ENCODE measurements at places on chromosomes 7 and 10.

- no peak for DNase-seq
Observed at GRCh38 chr7:2014391-2015241, 218.1 kb downstream of the MAD1L1 start.

DNA sequence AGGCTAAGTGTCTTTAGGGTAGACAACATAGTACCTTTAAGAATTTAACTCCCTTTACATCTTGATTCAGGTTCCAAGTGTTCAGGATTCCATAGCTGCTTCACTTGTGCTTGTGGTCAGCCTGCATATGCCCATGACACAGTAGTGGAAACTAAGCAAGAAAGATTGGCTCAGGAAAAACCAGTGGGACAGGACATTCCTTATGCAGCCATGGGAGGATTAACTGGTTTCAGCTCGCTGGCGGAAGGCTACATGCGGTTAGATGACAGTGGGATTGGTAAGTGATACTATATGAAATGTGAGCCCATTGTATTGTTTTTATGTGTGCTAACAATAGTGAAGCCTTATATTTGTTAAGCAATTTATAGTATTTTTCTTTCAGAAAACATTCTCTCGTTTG is 11.3 kb downstream of the FAM221A start:
- no peak for DNase-seq

DNA sequence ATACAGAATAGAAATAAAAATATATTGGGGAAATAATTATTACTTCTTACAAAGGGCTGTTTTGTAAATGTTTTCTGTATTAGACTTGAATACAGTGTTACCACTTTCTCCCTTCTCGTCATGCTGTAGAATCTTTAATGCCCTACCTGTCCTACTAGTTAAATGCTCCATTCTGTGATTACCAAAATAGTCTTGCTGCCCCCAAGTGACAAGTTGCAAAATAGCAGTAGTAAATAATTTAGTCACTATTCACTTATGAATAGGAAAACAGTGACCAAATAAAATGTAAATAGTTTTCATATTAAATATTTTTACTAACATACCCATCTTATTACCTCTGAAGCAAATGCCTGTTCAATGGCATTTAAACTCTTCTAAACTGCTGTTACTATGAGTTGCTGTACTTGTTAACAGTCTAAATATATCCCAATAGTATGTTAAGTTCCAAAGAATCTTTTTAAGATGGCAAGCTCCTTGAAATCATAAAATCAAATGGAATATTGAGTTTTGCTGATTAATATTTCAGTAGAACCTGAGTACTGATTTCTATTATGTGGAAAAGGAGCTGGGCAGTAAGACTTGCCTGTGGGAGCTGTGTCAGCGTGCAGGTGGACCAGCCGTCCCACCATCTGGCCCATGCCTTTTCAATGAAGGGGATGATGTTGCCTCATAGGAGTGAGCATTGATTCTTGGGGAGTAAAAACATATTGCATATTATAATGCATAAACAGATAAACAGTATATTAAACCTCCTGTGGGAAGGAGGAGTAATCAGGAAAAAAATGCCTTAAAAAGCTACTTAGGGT is 18.1 kb upstream of the OIT3 start:
- DNase-seq = peak; percentile 4

- DNase-seq = no peak
Observed at GRCh38 chr7:95011995-95012394, 104.6 kb downstream of the PPP1R9A start.

GRCh38 chr10:4351723-4352413 is 474.1 kb upstream of the AKR1E2 start:
- DNase-seq = no peak

DNA sequence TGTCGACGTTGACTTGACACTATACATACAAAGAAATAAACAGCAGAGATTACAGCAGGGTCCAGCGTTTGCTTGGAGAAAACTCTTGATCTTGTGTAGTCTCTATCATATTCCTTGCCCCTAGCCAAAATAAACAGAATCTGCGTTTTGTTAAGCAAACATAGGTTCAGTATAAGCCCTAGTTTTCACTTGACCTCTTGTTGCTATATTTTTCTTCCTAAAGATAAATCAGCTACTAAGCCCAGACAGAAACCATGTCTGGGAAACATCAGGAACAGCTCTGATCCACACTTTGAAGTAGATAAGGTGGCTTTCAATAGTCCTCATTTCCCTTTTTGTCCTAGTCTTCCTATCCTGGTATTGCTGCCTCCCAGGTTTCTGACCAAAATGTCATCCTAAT is 328.2 kb upstream of the MAGI2 start:
- no peak for DNase-seq

DNA sequence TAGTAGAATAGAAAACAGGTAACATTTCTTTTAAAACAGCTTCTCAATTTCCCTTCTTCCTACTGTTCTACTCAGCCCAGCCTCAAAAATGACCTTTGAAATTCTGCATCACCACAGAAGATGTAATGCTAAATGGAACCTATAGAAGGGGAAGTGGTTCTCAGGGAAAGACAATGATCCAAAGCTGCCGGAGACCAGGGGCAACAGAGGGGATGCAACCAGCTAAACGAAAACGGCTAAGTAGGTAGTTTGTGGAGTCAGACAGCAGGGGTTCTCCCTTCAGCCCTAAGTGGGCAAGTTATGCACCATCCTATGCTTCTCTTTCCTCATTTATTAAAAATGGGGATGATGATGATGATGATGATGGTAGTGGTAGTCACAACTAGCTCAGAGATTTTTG is 214.3 kb downstream of the ELMO1 start:
- DNase-seq = no peak

DNA sequence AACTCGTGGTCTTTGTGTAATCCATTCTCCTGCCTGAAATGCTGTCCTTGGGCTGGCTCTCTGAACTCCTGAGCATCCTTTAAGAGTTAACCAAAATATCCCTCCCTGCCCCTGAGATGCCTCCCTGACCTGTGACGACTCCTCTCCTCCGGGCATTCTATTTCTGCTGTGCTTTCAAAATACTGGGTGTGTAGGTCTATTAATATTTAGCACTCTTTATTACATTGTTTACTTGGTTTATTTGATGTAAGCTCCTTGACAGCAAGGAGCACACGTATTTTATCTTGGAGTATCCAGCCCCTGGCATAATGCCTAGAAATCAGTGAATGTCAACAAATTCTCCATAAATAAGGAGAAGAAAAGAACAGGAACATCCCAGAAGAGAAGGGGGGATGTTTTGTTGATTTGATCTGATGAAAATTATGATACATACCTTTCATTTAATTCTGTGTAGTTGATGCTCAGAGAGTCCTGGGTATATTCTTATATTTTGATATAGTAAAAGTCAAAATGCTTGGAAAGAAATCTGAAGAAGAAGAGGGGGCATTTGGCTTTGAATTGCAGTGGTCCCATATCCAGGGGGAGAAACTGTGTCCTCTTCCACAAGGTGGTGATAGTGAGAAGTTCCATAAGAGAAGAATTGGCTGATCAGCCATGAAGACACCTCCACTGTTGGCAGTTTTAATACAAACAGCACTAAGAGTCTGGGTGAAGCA is 107.7 kb upstream of the MPP7 start:
- DNase-seq = no peak

- DNase-seq = peak; percentile 41
Observed at GRCh38 chr7:36986948-36987724, 262.8 kb upstream of the AOAH start.

DNA sequence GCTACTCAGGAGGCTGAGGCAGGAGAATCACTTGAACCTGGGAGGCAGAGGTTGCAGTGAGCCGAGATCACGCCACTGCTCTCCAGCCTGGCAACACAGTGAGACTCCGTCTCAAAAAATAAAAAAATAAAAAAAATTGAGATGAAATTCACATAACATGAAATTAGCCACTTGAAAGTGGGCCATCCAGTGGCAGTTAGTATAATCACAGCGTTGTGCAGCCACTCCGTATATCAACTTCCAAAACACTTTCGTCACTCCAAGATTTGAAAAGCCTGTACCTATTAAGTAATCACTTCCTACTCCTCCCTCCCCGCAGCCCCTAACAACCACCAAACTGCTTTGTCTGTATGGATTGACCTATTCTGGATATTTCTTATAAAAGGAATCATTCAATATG is 20.7 kb upstream of the CACUL1 start:
- no peak for DNase-seq

GRCh38 chr10:71383972-71384687 is 12.6 kb upstream of the CDH23 start:
- peak; percentile 78 for DNase-seq

- no peak for DNase-seq
Observed at GRCh38 chr7:2353113-2353935, 1.3 kb upstream of the EIF3B start.

DNA sequence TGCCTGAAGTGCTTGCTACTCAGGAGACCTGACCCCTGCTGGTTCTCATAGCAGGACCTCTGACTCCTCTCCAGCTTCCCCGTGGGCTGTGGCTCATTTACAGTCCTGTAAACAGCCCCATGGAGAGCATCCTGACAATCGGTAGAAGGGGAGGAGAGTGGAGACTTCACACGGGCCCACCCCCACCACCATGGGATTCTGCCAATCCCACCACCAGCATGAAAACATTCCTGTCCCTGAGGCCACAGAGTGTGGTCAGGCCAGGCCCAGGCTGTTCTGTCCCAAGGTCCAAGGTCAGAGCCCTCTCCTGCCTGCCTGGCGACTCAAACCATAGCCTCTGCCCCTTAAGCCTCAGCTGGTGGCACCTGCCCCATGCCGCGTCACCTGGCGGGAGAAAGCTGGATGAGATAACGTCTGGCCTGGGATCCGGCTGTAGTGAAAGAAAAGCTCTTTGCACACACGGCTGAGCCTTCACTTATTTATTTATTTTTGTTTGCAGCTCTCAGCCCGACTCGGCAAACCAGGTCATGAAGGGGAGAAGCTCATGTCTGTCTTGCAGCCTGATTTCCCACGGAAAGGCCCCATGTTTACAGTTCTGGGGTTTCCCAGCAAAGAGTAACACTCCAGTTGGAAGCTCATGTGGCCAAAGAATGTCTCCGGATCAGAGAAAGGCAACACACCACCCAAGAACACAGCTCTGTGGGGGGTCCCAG is 293.6 kb upstream of the ZMIZ1 start:
- no peak for DNase-seq

DNA sequence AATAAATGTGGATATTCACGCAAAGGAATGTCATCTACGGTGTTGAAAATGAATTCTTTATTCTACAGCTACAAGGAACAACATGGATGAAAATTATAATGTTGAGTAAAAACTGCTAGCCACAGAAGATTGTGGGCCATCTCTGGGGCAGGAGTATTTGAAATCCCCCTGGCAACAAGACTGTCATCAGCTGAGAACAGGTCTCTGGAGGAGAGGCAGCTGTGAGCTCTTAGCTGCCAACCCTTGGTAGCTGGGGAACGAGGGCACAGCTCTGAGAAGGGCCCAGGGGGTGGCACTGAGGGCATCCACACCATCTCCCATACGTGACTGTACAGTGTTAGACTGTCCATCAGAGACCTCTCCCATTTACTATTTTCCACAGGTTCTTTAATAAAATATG is 340.1 kb upstream of the MGMT start:
- DNase-seq = no peak

Measured in CD8-positive, alpha-beta memory T cell (primary cell).